ENCODE measurements at places on chromosomes 1 and 21.
A peak's percentile ranks its signal among the peaks of the same experiment; 100 is the strongest.

DNA sequence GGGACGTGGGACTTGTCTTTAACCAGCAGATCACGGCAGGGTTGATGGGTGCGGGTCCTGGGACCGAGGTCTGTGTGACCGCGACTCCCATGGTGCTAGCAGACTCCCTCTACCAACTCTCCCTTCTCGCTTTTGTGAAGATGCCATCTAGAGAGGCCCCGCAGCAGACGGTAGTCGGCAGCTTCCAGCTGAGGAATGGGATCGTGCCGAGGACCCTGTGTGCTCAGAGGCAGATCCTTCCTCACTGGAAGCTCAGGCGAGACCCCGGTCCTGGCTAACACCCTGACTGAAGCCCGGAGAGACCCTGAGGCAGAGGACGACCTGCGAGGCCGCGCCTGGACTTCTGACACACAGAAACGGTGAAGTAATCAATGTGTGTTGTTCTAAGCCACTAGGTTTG is 12.5 kb upstream of the SPATC1L start:
- no peak for DNase-seq

DNA sequence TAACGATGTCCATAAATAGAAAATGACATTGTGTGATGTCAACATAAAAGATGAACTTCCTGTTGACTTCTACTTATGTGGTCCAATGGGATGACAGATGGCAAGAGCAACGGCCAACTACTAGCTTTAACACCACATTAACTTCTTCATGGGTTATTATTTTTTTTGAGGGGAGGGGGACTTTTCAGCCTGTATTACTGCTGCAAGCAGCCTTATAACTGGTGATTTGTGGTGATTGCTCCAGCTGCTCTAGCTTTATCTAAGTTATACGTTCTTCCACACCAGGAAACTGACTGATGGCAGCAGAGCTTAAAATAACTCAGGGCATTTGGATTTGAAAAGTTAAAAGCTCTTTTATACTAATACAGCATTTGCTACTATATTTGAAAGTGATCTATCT is 228.8 kb upstream of the B3GALT2 start:
- no peak for DNase-seq

GRCh38 chr1:198107091-198107501 is 49.7 kb upstream of the NEK7 start:
- no peak for DNase-seq

GRCh38 chr1:167797015-167797414 is 75.2 kb downstream of the MPZL1 start:
- DNase-seq, result peak; percentile 21

DNA sequence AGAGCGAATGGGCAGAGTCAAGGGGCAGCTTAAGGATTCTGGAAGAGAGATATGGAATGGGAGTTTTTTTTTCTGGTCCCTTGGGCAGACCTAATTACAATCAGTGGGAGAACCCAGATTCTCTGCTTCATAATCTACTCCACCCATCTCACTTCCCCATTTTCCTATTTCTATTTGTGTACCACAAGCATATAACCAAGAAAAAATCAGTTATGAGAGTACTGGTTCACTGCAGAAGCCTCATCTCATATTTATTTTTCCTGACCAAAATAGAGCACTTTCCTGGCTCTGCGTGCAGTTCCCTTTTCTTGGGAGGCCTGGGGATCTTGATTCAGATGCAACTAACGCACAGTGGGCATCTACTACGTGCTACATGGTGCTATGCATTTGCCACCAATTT is 82.2 kb upstream of the SLFNL1 start:
- DNase-seq, result no peak

- DNase-seq, result no peak
Measured at GRCh38 chr1:235831148-235831547, 35.6 kb downstream of the LYST start.
